Effector memory CD8-positive, alpha-beta T cell (primary cell): ENCODE measurements at places on chromosomes 7 and 10.

DNA sequence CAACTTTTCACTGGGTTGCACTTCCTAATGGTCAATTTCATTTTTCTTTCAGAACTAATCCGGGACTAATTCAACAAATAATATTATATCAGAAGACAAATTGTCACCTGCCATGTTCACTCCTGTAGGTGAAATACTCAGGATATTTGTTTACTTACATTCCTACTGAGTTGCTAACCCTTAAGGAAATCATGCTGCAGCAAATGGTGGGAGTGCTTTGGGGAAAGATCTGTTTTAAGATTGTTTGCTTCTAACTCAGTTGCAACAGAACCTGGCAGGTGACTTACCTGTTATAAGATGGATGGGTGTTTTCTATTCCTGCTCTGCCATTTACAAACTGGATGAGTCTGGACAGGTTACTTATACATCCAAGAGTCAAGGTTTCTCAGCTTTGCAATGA lies 81.8 kb downstream of the ZNF248 start:
- no peak for DNase-seq

- DNase-seq: no peak
Measured at GRCh38 chr7:28573059-28573553, 160.8 kb downstream of the CREB5 start.

DNA sequence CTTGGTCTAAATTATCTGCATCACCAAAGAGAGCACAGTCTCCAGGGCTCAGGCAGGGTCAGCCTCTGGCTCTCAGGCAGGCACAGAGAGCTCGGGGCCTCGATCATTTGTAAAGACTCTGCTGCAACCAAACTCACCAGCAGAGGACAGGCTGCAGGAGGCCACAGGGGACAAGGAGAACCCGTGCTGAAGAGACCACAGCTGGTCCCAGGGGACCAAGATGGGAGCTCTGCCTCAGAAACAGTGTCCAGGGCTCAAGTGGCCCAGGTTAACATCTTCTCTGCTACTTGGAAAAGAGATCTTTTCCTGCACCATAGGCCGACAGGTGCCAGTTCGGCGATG lies 543.2 kb downstream of the PTPRN2 start:
- DNase-seq: no peak

DNA sequence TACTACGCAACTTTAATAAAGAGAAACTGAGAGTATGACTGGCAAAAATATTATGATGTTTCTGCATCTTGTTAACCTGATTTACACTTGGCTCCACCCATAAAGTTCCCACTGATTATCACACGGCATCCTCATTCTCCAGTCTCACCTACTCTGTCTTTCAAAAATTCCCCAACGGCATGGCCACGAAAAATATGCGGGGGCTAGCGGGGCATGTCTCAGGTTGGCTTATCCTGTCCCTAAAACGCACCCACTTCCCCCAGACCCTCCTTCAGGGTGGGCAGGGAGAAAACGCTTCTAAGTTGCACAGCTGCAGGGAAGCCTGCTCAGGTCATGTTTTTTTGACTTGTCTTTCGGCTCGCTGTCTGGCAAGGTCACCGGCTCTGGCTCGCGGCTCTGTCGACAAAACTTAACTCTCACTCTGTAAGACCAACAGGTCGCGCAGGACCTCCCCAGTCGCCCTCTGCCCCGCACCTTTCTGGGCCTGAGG lies 3.8 kb downstream of the CDK6 start:
- DNase-seq: no peak

DNA sequence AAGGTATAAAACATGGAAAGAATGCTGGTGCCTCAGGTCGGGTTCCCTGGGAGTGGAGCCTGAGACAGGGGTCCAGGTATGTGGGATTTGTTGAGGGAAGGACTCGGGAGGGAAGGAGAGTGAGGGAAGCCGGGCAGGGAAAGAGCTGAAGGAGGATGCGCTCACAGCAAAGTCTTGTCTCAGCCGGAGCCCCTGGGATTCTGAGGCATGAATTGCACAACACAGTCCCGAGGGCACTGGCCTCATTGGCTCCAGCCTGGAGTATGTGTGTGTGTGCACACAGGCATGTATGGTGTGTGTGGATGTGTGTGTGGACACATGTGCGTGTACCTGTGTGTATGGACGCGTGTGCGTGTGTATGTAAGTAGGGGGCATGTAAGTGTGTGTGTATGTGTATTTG lies 87.4 kb downstream of the WDFY4 start:
- no peak for DNase-seq

- no peak for DNase-seq
Measured at GRCh38 chr7:57417736-57418135, 32.2 kb upstream of the ZNF716 start.

DNA sequence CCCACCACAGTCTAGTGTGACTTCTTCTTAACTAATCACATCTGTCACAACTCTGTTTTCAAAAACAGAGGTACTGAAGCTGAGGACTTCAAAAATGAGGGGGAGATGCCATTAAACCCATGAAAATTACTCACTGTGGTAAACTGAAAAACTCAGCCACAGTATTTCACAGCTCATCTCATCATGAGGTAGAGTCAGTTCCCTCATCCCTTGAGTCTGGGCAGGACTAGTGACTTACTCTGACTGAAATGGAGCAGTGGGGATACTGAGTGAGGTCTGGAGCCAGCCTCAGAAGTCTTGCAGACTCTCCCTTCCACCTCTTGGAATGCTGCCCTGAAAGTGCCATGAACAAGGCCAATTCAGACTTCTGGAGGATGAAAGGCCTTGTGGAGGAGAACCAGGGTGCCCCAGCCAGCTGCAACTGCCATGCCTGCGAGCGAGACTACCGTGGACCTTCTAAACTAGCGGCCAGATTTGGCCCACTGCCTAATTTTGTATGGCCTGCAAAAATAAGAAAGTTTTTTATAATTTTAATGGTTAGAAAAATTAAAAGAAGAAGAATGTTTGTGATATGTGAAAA lies 24.7 kb upstream of the ANKRD1 start:
- DNase-seq: no peak

GRCh38 chr7:100247152-100247757 lies 27.5 kb downstream of the PVRIG start:
- DNase-seq: no peak

- no peak for DNase-seq
Measured at GRCh38 chr10:59607970-59608369, 101.7 kb downstream of the SLC16A9 start.

DNA sequence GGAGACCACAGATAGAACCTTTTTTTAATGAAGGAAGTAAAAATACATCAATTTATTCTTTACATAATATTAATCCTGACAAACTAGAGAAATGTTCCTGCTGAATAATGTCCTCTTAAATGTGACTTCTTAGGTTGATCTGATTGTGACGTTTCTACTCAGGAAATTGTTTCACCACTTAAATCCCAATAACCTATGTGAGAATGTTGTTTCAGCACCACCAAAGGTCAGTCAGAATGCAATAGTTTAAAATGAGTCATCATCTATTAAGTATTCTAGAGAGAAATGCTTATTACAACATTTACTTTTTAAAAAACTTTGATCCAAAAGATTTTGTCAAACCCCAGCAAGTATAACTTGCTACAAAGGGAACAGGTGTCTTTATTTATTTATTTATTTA lies 155.4 kb upstream of the CACNA2D1 start:
- no peak for DNase-seq

- no peak for DNase-seq
Measured at GRCh38 chr7:126605553-126605952, 647.2 kb downstream of the GRM8 start.

- DNase-seq: no peak
Measured at GRCh38 chr7:111853201-111853990, 291.1 kb upstream of the IMMP2L start.

- DNase-seq: no peak
Measured at GRCh38 chr7:94687810-94688209, 31.9 kb upstream of the SGCE start.

DNA sequence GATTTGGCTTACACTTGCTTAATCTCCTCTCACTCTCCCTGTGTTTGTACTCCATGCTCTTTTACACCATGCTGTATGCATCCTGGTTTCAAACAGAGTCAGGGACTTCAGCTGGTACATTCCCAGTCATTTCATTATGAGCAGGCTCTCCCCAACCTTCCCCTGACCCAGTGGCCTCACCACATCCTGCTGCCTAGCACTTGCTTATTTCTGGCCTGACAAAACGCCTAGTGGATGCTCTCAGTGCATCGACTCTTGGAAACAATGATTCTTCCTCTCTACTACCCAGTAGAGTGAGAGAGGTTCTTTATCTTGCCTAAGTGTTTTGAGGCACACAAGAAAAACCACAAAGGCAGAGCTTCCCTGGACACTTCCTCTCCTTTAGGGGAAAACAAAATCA lies 63.4 kb downstream of the CAV1 start:
- no peak for DNase-seq

DNA sequence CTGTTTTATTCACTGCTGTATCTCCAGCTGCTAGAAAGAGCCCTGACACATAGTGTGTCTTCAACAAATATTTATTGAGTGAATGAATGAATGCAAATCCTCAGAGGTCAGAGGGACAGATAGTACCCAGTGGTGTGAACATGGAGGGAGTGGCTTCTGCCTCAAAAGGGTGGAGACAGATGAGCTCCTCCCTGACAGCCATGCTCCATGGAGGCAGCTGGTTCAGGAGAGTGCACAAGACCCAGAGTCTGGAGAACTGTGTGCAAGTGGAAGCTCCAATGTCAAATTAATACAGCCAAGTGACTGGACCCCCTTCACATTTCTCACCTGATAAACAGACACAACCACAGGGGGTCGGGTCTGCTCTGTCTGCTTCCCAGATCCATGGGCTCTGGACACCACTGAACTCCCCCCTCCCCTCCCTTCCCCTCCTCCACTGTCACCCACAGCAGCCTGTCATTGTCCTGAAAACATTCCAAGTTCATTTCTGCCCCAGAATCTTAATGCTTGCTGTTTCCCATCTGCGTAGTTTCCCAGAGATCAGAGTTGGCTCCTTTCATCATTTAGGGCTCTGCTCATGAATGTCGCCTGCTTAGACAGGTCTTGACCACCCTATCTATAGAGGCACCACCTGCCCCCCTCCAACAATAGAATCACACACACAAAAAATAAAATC lies 312.9 kb upstream of the PODXL start:
- DNase-seq: no peak

DNA sequence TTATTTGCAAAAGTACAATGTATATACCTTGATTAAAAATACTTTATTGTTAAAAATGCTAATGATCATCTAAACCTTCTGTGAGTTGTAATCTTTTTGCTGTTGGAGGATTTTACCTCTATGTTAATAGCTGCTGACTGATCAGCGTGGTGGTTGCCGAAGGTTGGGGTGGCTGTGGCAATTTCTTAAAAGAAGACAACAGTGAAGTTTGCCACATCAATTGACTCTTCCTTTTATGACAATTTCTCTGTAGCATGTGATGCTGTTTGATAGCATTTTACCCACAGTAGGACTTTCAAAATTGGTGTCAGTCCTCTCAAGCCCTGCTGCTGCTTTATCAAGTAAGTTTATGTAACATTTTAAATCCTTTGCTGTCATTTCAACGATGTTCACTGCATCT lies 16.9 kb upstream of the ENTPD1 start:
- DNase-seq: no peak

- DNase-seq: no peak
Measured at GRCh38 chr10:102384053-102384452, 11.5 kb upstream of the NFKB2 start.
